RCC 7860 (cell line): ENCODE measurements at places on chromosomes 3 and 15.
A peak's percentile ranks its signal among the peaks of the same experiment; 100 is the strongest.

- DNase-seq, result no peak
Measured at GRCh38 chr3:2106438-2106837, 7.8 kb downstream of the CNTN4 start.

- no peak for DNase-seq
Measured at GRCh38 chr3:138827222-138827621, 7.5 kb downstream of the PIK3CB start.

DNA sequence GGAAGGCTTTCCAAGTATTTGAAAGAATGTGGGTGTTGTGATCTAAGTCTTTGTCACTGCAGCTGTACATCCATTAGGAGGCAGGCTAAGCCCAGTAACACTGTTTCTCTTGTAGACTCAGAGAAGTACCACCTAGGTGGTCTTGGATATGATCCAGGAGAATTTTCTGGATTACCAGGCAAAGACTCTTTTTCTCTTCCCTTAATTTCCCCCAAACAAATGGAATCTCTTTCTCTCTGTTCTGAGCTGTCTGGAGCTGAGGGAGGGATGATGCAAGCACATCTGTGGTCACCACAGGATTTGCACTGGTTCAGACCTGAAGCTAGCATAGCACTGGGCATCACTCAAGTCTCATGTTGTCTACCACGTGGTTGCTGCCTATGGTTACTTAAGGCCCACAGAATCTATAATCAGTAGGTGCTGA is 227.6 kb downstream of the NECTIN3 start:
- no peak for DNase-seq

DNA sequence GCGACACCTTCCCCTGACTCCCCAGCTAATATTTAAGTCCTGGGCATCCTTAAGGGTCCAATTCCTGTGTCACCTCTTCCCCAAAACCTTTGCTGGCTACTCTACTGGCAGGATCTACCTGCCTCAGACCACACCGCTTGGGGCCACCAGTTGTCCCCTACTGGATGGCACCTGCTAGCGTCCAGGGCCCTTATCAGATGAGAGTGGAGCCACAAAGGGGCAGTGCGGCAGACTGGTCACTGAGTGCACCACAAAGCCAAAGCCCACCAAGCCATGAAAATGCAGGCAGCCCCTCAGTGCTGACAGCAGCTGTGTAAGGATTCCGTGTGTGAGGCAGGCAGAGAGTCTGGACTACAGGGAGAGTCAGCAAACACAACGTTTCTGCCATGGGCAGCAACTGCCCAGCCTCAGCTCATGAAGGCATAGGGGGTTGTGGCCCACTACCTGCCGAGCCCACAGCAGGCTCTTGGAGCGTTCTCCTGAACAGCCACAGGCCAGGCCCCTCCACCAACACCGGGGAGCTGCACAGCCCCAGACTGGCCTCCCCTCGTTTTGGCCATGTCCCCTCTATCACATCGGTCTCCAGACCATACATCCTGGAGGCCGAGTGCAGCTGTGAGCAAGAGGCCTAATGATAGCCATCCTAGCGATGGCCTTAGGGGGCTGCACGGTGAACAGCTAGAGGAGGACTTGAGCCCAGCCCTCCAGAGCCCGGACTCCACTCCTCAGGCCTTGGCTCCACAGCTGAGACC is 32.3 kb downstream of the ALDH1L1 start:
- no peak for DNase-seq

DNA sequence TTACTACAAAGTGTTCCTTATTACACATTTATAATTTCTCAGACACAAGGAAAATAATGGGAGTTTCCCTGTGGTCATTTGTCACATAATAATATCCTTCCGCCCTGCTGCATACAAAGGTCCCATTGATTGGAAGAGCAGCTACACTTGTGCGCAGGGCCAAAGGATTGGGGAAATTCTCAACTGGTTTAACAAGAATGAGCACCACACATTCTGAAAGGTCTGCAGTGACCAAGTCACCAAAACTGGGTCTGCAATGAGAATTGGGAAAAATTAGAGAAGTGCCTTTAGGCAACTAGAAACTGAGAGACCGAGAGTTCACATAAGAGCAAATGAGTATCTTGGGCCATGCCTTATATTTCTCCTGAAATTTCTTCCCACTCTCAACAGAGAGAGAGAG is 98.2 kb upstream of the NR2F2 start:
- no peak for DNase-seq

- DNase-seq, result peak; percentile 12
Measured at GRCh38 chr3:115922681-115923347, 299.5 kb downstream of the GAP43 start.
